Cortex of kidney (tissue), 1 donor: ENCODE measurements at places on chromosomes 1 and 21.

- DNase-seq, result no peak
Observed at GRCh38 chr1:156505679-156506298, 5.2 kb upstream of the MEF2D start.

GRCh38 chr1:115705085-115705951 is 63.2 kb downstream of the CASQ2 start:
- no peak for DNase-seq

DNA sequence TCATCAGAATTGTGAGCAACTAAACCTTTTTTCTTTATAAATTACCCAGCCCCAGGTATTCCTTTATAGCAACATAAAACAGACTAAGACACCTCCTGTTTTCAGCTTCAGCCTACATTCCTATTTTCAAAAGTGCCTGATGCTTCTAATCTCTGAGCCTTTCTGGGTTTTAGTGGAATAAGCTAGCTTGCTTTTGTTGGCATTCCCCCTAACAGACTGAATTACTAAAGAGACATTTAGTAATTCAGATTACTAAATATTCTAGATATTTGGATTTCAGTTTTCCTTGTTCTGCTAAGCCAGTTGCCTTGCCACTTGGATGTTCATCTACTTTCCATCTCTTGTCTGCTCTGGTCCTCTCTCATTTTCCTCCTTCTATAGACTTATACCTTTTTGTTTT is 10.5 kb upstream of the GNG12 start:
- no peak for DNase-seq

DNA sequence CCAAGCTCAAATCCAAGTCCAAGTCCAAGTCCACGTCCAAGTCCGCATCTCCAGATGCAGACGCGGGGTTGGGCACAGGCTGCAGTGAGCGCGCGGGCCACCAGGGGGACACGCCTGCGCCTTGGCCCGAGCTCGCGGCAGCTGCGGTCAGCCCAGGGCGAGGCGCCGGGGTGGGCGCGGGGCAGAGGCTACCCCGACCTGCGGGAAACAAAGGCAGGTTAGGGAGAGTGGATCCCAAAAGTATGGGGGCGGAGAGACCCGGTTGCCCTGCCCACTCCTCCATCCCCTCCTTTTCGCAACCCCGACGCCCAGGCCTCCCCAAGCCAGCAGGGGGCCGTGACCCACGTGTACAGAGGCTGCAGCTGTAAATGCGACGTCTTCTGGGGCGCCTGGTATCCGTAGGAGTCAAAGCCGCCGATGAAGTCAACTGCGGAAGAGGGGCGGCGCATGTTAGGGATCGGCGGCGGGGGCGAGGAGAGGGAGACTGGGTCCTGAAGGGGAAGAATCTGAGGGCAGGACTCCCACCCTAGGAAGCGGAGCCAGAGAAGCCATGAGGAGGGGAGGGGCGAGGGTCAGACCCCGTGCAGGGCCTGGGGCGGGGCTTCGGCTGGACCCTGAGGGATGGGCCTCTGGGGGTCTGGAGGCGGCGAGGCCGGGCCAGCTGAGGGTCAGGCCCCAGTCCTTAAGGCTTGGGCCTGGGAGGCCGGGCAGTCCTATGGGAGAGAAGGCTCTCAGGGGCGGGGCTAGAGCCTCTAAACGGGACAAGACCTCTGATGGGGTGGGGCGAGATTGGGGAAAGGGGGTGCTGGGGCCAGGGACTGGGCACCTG is 58.0 kb downstream of the NKAIN1 start:
- DNase-seq, result no peak

DNA sequence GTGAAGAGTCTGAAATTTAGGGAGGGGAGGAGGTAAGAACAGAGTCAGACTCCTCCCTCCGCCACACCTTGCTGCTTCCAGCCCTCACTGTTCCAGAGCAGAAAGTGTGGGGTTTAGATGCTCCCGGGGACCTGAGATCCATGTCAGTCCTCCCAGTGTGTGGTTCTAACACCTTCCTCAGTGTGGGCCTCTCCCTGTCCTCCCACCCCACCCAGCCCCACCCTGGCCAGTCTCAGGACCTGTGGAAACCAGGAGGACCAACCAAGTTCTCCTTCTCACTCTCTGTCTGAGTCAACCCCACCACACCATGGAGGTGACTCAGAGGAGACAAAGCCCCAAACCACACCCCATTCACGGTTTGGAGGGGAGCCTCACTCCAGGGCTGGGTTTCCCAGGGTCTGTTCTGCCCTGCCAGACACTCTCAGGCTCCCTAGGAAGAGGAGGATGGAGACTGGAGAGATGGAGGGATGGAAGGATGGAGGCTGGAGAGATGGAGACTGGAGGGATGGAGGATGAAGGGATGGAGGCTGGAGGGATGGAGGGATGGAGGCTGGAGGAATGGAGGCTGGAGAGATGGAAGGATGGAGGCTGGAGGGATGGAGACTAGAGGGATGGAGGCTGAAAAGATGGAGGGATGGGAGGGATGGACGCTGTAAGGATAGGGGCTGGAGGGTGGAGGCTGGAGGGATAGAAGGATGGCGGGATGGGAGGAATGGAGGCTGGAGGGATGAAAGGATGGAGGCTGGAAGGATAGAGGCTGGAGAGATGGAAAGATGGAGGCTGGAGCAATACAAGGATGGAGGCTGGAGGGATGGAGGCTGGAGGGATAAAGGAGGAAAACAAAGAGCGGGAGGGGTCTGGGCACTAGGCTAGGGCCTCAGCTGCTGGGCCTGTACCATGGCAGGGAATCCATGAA is 100.9 kb upstream of the RUNX3 start:
- DNase-seq, result no peak

DNA sequence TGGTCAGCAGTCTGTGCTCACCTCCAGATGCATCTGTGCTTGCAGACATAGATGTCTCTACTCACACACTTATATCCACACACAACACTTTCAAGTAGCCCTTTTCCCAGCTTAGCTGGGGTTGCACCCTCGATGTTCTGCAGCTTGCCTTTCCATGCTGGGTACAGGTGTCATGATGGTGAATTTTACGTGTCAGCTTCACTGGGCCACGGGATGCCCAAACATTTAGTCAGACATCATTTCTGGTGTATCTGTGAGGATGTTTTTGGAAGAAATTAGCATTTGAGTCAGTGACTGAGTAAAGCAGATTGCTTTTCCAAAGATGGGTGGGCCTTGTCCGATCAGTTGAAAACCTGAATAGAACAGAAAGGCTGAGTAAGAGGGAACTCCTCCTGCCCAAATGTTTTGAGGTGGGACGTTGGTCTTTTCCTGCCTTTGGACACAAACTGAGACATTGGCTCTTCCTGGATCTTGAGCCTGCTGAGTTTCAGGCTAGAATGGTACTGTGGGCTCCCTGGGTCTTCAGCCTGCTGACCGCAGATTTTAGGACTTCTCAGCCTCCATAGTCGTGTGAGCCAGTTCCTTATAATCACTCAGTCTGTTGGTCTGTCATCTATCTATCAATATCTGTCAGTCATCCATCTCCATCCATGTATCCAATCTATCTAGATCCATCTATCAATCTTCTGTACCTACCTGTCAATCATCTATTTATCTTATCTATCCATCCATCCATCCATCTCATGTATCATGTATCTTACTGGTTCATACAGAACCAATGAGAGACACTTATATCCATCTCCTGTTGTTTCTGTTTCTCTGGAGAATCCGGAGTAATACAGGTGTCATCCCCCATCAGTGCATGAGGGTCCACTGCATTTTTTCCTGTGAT is 12.7 kb upstream of the OBSCN start:
- DNase-seq, result no peak

- no peak for DNase-seq
Observed at GRCh38 chr21:43608225-43608624, 51.1 kb downstream of the HSF2BP start.

DNA sequence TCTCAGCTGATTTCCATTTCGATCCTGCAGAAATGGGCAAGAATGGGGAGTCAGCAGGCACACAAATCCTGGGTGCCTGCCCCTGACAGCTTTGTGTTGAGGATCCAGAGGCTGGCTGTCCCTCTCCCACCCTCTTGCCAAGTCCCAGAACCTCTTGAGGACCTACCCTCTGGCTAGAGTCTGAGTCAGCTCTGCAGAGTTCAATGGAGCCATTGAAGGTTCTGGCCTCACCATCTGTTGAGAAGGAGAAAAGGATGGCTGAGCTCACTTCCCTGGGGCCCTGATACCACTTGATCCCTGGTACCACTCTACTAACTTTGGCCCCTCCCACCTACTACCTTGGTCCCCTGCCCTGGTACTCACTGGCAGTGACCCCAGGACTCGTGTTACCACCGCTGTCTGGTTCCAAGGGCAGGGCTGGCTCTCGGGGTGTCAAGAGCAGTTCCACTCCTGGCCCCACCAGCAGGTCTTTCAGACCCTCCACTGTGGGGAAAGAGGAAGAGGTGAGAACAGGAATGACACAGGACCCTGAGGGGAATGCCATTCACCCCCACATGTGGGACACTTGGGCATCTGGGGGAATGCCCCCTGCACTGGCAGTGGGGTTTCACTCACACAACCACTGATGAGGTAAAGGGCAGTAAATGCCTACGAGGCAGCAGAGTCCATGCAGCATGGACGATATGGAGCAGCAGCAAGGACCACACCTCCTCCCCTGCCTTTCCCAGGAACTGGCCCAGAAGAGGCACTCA is 10.5 kb downstream of the RXFP4 start:
- no peak for DNase-seq

GRCh38 chr1:58159434-58159830 is 387.1 kb downstream of the OMA1 start:
- no peak for DNase-seq

GRCh38 chr1:35470977-35471613 is 86.1 kb downstream of the KIAA0319L start:
- no peak for DNase-seq

- DNase-seq, result no peak
Observed at GRCh38 chr1:226666164-226666506, 72.9 kb downstream of the ITPKB start.

DNA sequence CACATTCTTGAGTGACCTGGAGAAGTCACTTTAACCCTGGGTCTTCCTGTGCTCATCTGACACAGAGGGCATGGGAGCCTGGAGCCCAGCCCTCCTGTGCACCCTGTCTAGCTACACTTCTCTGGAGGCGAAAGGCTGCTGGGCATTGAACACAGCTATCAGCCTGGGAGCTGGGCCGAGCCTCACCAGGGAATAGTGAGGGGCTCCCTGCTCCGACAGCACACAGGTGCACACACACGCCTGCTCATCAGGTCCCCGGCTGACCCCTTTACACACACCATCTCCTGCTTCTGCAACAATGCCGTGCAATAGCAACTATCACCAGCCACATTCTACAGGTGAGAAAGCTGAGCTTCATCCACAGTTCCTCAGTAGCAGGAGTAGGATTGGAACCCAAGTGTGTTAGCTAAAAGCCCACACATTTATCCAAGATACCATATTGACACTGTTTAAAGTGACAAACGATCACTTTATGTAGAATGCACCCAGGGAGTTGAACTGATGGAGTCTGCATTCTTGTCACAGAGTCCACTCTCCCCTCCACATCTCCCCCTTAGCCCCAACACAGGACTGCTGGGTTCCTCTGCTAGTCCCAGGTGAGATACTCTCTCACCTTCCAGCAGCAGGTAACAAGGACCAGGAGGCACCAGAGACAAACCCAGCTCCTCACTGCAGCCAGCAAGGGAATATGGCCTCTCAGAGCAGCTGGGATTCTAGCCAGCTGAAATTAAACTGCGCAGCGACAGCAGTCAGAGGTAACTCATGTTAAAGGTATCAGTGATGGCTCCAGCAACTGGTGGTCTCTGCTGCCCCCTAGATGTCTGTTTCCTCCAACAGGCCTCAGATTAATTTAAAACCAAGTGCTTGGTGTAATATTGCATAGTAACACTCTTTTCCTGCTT is 18.3 kb upstream of the CAPN8 start:
- DNase-seq, result no peak

DNA sequence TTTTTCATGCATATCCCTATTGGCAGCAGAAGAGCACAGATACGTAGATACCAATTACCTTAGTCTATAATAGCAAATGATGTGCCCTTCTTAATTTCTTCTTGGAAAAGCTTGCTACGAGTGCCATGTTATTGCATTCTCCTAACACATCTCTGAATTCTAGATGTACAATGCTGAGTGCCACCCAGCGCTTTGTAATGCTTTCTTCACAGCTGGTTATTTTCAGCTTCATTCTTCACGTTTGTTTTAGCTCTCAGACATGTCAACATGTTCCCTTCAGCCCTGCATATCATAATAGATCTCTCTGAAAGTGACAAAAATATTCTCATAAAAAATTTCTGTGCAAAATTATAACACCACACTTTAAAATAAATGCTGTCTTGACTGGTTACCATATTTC is 981.2 kb downstream of the TTLL7 start:
- no peak for DNase-seq

GRCh38 chr1:145782272-145783099 is 41.4 kb downstream of the RNF115 start:
- no peak for DNase-seq

DNA sequence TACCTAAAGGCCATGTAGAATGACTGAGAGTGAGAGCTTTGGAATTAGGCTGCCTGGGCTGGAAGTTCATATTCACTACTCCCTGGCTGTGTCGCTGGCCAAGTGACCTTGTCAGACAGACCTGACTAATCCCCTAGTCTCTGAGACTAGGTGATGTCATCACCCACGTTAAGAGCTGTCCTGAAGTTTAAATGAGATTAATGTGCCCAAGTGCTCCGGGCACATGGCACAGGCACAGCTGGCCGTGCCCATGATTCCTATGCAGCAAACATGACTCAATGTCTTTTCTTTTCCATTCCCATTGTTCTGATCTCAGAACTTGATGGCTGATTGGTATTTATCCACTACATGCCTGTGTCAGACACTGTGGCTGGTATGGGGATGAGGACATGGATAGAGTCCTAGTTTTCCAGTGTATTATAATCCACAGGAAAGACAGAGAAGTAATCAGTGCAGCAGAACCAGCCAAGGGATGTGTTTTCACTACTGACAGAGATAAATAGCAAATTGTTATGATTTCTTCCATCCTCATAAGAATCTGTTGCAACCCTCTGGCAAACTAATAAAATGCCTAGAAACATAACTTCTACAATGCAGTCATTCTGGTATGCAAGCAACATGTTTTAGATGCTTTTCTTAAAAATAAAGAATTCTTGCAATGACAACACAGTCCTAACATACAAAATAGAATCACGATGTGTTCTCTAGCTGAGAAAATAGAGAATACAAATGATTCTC is 180.9 kb downstream of the PCP4 start:
- no peak for DNase-seq

DNA sequence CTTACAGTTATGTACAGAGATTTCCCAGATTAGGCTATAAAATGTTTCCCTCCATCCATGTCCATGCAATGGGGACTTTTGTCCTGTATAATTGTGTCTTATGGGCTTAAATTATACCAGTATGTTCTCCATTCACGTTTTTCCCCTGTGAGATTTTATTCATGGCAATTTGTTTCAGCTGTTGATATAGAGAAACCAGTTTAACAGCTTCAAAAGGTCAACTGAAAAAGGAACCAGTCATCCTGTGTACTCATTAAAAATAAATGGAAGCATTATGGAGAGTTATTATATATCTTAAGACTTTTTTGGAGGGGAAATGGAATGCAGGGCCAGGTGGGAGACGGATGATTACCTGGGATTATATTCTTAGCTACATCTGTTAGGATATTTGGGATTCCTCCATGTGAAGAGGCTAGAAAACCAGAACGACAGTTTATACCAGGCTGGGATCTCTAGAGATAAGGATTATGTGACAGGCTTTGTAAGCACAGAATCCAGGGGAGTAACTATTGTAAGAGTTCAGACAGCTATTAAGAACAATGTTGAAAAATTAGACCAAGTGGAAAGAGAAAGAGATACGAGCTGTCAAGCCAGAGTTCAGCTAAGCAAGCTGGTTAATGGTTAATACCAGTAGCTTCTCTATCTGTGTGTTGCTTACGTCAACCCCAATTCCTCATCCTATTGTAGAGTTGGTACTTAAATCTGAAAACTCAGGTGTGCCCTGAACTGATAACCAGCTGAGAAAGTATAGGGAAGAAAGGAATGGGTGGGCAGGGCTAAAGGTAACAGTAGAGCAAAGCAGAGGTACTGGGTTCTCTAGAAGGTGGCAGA is 12.4 kb upstream of the ZNF697 start:
- no peak for DNase-seq
